ENCODE measurements at places on chromosomes 6 and 20.

DNA sequence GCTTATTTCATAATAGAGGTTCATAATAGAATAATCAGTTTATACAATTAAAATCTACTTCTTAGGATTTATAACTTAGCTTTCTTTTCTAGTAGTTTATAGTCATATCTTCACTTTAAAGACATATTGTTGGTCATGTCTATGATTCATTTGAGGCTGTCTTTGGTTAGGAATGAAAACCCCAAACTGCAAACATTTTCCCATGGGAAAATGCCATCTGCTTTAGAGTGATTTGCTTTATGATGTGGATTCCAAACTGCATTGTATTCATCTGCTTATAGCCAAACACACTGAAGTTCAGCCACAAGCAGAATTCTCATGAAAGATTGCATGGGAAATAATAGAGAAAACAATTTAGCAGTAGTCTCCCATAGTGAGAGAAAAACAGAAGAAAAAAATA is 128.0 kb downstream of the RFPL4B start:
- peaks cover 22% of the 10 kb centered on the region for H3K4me1 ChIP-seq
- H3K4me3 ChIP-seq, result no peak overlapping the region
- H3K27me3 ChIP-seq, result no peaks in the 10 kb centered on the region
- no peak overlapping the region for H3K27ac ChIP-seq

DNA sequence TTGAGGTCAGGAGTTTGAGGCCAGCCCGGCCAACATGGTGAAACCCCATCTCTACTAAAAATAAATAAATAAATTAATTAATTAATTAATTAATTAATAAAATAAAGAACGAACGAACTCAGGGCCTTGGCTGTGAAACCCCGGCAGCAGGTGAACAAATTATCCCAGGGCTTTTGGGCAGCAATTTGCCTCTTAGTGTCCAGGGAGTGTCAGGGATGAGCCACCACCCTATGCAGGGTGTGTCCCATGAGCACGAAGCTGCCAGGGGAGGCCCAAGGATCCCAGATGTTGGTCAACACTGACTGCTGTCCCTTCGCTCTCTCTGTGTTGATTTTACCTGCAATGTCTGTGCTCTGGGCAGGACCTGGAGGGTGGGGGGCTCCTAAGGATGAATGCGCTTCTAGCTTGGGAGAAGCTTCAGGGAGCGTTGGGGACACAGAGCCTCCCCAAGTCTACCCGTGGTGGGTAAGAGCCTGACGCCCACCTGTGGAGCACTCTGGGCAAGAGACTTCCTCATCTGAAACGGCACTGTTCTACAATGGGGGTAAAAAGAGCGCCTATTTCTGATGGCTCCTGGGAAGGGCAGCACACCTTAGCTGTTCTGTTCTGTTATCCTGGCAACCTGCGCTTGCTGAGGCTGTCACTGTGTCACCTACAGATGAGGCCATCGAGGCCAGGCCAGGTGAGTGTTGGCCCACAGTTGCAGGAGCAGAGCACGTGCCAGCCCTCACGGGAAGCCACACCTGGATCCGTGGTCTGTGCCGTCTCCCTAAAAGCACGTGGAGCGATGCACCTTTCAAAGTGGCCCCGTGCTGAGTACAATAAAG is 125.5 kb upstream of the CDH4 start:
- no peak for DNase-seq
- peaks cover 40% of the 10 kb centered on the region for H3K27me3 ChIP-seq
- no peaks in the 10 kb centered on the region for H3K36me3 ChIP-seq
- no peaks in the 10 kb centered on the region for H3K4me1 ChIP-seq
- no peak overlapping the region for H3K4me3 ChIP-seq
- no peak overlapping the region for H3K27ac ChIP-seq

DNA sequence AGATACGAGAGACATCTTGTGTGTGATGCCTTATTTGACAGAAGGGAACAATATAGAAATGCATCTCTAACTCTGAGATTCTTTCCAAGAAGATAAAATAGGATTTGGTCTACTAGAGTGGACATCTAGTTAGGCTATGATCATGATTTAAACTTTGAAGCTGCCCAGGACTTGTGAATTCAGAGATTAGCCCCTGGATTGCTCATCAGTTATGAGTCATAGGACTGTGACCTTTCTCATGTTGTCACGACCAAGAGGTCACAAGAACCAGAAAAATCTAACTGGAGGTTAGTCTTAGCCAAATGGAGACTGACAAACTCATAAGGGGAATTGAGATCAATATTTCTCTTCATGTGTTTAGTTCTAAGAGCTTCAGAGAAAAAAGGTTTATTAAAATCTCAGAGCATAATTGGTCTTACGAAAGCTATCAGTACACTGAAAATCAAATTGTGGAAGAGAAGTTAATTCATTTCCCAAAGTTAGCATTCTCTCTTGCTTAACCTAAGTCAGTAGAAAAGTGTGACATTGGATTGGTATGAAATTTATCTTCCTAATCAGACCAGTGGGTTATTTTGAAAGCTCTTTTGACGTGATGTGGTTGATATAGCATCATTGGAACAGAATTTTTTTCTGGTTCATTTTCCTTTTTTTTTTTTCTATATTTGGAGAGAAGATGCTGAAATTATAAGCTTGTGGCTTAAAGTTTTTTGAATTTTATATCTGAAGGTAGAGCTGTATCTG is 245.7 kb downstream of the RNF144B start:
- no peak overlapping the region for H3K27ac ChIP-seq
- H3K4me3 ChIP-seq, result no peak overlapping the region

DNA sequence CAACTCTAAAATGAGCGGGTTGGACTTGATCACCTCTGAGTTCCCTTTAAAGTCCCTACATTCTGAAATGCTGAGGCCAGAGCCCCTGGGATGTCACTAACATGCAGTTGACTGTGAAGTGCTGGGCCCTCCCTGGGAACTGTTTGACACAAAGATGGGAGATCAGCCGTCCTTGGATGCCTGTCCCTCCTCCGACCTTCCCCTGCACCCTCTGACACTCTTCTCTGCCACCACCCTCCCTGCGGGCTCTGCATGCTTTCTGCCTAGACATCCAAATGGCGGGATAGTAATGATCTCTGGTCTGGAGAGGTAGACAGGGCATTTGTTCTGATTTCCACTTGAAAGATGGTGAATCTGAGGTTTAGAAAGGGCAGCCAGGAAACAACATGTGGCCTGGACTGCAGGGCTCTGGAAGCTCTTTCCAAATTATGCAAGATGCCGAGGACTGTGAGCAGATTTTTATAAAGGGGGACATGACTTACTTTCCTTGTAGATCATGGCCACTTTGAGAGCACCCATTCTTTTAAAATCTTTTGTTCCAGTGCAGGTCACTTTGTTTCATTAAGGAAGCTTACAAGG is 113.2 kb downstream of the ZDHHC14 start:
- H3K36me3 ChIP-seq, result no peaks in the 10 kb centered on the region
- no peak overlapping the region for H3K4me3 ChIP-seq
- H3K4me1 ChIP-seq, result peaks cover 8% of the 10 kb centered on the region
- peaks cover 7% of the 10 kb centered on the region for H3K27me3 ChIP-seq
- no peak for DNase-seq

DNA sequence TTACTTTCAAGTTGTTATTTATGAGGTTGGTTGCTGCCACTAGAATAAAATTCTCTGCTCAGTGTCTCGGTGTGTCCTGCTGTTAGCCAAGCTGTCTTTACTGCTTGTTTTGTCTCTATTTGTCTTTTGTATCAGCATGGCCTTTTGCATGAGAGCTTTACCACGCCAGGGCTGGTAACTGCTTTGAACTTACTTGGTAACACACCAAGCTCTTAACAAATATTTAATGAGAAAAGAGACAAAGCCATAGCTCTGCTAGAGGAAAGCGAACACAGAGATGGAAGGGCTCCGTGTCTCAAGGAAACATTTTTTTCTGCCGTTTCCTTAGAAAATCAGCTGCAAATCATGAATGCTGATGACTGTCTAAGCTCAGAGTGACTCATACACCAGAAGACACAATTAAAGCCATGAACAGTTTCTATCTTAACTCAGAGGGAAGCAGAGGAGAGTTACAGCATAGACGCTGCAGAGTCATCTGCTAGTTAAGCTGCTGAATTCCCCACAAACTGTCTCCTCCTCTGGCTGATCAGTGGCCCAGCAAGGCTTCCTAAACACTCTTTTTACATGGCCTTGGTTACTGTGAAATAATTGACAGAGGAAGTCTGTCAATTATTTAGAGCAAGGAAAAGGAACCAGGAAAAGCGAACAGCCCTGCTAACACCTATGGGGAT is 44.8 kb downstream of the AGPAT4 start:
- no peaks in the 10 kb centered on the region for H3K27me3 ChIP-seq
- peak overlapping the region; percentile 26 for H3K4me3 ChIP-seq
- H3K27ac ChIP-seq, result peak overlapping the region; percentile 85
- DNase-seq, result no peak
- peaks cover 5% of the 10 kb centered on the region for H3K36me3 ChIP-seq

DNA sequence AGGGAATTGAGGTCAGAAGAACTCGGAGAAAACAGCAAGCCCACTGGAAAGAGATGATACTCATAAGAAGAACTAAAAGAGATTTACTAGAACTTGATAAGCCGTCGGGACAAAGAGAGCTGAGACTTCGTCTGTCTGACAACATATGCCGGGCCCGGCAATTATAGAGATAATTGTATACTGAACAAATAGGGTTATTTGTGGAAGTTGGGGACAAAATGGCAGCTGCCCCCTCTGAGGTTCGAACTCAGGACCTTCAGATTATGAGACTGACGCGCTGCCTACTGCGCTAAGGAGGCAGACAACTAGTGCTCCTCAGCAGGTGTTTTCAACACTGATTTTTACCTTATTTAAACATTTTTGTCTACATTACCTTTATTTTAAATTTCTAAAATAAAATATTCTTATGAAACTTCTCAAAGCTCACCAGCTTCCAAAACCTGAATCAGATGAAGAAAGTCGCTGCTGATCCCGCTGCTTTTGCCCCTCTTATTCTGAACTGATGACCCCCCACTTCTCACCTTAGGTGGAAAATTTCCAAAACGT is 29.3 kb upstream of the TRIM27 start:
- H3K36me3 ChIP-seq, result no peaks in the 10 kb centered on the region
- H3K4me3 ChIP-seq, result peak overlapping the region; percentile 90
- no peaks in the 10 kb centered on the region for H3K27me3 ChIP-seq
- H3K27ac ChIP-seq, result peak overlapping the region; percentile 80

- no peak overlapping the region for H3K4me3 ChIP-seq
- H3K27me3 ChIP-seq, result no peaks in the 10 kb centered on the region
- no peak overlapping the region for H3K27ac ChIP-seq
- no peaks in the 10 kb centered on the region for H3K36me3 ChIP-seq
- DNase-seq, result no peak
- peaks cover 17% of the 10 kb centered on the region for H3K4me1 ChIP-seq
These were observed 6.7 kb upstream of the TRAF3IP2 start for GRCh38 chr6:111612379-111612778.

GRCh38 chr6:22886650-22887581 is 317.6 kb downstream of the HDGFL1 start:
- H3K27me3 ChIP-seq, result no peaks in the 10 kb centered on the region
- no peak overlapping the region for H3K27ac ChIP-seq
- H3K36me3 ChIP-seq, result peaks cover 4% of the 10 kb centered on the region
- H3K4me1 ChIP-seq, result peaks cover 28% of the 10 kb centered on the region

DNA sequence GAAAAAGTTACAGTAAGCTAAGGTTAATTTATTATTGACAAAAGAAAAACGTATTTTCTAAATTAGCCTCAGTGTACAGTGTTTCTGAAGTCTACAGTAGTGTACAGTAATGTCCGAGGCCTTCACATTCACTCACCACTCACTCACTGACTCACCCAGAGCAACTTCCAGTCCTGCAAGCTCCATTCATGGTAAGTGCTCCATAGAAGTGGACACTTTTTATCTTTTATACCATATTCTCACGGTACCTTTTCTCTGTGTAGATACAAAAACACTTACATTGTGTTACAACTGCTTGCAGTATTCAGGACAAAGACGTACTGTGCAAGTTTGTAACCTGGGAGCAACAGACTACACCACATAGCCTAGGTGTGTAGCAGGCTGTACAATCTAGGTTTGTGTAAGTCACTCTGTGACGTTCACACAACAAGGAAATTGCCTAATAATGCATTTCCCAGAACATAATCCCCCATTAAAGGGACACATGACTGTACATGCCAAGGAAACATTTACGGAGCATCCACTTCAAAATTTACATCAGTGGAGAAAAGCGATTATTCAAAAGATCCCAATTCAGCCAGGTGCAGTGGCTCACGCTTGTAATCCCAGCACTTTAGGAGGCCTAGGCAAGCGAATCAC is 133.4 kb downstream of the BANF2 start:
- H3K4me3 ChIP-seq, result no peak overlapping the region
- peak overlapping the region; percentile 25 for H3K27ac ChIP-seq
- DNase-seq, result no peak
- H3K36me3 ChIP-seq, result no peaks in the 10 kb centered on the region
- H3K4me1 ChIP-seq, result peaks cover 12% of the 10 kb centered on the region
- H3K27me3 ChIP-seq, result no peaks in the 10 kb centered on the region

DNA sequence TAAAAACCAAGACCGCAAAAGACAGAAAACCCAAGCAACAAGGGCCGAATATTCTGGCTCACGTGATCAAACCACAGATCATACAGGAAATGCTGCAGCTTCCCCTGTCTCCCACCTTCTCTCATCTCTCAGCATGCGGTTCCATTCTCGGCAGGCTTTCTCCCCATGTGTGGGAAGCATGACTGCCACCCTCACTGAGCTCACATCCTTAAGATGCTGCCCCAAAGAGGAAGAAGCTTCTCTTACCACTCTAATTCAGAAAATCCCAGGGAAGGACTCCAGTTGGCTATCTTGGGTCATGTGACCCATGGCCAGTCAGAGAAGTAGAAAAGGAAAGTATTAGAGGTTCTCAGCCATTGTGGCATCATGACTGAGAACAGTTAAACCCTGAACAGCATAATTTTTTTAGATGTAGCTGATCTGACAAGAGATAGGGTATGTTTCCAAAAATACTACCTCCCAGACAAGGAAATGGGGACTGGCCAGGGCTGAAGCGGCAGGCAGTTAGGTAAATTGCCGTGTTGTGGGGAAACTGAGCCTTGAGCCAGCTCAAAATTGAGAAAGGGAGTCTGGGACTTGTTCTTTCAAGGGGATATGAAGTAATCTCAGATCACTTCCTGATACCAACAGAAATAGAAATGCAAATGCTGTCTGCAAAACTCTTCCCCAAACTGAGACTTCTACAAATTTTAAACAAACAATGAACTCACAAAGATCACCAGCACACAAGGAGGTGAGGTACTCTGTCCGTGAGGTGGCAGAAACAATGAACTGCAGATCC is 37.1 kb upstream of the GRM4 start:
- H3K36me3 ChIP-seq, result no peaks in the 10 kb centered on the region
- no peak for DNase-seq
- H3K4me3 ChIP-seq, result no peak overlapping the region
- no peaks in the 10 kb centered on the region for H3K27me3 ChIP-seq

All from mesothelial cell of epicardium (in vitro differentiated cells).